ENCODE measurements at places on chromosomes 3 and 15.

DNA sequence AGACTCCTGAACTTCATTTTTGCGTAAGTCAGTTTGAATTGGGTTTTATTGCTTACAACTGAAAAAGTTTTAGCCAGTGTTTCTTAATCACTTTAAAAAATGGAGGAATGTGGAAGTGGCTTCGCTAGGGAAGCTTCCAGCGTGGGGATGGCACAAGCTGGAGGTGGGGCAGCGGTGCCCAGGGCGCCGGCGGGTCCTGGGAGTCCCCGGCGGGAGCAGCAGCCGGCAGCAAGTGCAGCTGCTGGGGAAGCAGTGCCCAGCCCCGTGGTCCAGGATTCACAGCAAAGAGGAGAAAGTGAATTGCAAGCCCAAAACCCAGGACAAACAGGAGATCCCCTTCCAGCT is 301.8 kb upstream of the PROK2 start:
- DNase-seq: no peak

DNA sequence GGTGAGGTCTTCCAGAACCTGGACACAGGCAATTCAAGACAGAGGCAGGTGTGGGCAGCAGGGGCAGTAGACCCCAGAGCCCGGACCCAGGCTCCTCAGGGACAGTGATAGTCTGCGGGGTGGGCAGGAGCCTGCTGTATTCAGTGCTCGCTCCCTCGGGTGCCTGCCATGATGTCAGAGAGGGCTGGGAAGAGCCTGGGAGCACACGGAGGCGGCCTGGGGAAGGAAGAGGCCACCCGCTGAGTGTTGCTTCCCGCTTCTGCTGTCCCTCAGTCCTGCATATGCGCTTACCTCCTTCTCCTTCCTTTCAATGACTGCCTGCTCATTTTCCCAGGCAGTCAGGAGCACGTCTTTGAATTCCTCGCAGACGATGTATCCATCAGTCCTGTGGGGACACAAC is 22.8 kb downstream of the TMEM43 start:
- no peak for DNase-seq

GRCh38 chr3:114499976-114500375 is 206.1 kb downstream of the TIGIT start:
- no peak for DNase-seq

GRCh38 chr3:25513642-25514266 is 85.7 kb downstream of the RARB start:
- no peak for DNase-seq

GRCh38 chr3:44411031-44411645 is 66.3 kb downstream of the ZNF445 start:
- no peak for DNase-seq

Data from kidney tubule cell (primary cell).